H7 (cell line): ENCODE measurements at places on chromosomes 6 and 20. TPM values are rescaled to one million over a fixed set of nuclear protein-coding genes. Genes with fewer than 3 reads are reported as not detected.

Gene CTAGE9
- total RNA-seq: not detected in 2 replicates

Gene CRNKL1
- 17.1 and 23.0 TPM in 2 replicates for total RNA-seq

Gene EFCAB8
- 0.17 and 0.44 TPM in 2 replicates for total RNA-seq

Gene MOG
- 1.4 and 2.0 TPM in 2 replicates for total RNA-seq

Gene DYNLT2
- total RNA-seq: 1.3 and 1.7 TPM in 2 replicates

Gene EGFL8
- total RNA-seq: 4.3 and 5.9 TPM in 2 replicates

Gene PLN
- not detected in 2 replicates for total RNA-seq

Gene GRM4
- total RNA-seq: 23.9 and 35.3 TPM in 2 replicates

Gene EMILIN3
- total RNA-seq: 6.2 and 7.9 TPM in 2 replicates

Gene UBE2C
- total RNA-seq: 265 and 278 TPM in 2 replicates

Gene TRIM15
- total RNA-seq: 0.55 TPM in 1 of 2 replicates, not detected in the other

DNA sequence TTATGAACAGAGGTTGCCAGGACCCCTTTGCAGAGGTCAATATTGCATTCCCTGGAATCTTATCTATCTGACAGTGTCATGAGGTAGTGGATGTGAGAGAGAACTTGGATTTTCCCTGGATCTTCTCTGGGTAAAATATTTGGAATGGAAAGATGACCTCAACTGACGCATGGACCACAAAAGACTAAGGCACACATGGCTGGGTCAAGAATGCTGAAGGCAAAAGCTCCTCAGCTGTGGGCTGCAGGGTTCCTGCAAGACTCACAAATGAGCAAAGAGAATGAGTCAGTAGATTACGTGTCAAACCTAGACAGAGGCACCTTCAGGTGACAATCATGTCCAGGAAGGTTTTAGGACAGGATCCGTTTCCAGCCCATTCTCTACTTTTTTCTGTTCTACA lies 484.0 kb downstream of the C6orf118 start:
- DNase-seq: no peak

- no peak for DNase-seq
Observed at GRCh38 chr6:12636336-12636735, 80.2 kb upstream of the PHACTR1 start.

- DNase-seq: no peak
Observed at GRCh38 chr6:86459978-86460377, 477.4 kb upstream of the HTR1E start.

GRCh38 chr6:142714951-142715785 lies 229.8 kb downstream of the HIVEP2 start:
- no peak for DNase-seq

- peak; percentile 86 for DNase-seq
Observed at GRCh38 chr20:2799688-2800520, 523 bp downstream of the CPXM1 start.

- DNase-seq: no peak
Observed at GRCh38 chr6:162906479-162906878, 178.7 kb downstream of the PACRG start.

- DNase-seq: no peak
Observed at GRCh38 chr6:104579310-104579863, 280.3 kb downstream of the HACE1 start.

GRCh38 chr6:36216559-36216958 lies 20.0 kb downstream of the BRPF3 start:
- DNase-seq: no peak

DNA sequence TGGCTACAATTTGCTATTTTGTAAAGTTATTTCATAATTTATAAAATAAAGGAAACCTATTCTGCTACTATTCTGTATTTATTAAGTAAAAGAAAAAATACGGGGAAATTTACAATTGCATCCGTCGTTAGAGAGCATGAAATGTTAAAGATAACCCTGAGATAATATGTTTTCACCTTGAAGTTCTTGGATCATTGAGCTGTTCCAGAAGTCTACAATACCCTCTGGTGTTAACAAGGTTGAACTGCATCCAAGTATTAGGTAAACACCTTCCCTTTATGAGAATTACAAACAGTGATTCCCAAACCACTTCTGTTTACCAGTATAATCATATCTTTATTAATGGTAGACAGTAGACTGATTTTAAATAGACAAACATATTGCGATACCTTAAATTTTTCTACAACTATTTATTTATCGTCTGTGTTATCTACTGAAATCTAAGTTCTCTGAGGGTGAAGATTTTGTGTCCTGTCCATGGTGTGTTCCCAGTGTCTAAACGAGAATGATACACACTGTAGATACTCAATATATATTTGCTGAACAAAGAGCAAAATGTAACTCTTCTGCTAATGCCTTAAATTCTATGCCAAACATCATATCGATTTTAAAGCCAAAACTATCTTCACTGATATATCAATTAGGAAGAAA lies 28.2 kb downstream of the TBC1D32 start:
- DNase-seq: no peak

- DNase-seq: no peak
Observed at GRCh38 chr20:6295127-6295866, 172.5 kb upstream of the FERMT1 start.

- DNase-seq: no peak
Observed at GRCh38 chr6:105501246-105501645, 98.4 kb upstream of the PREP start.

DNA sequence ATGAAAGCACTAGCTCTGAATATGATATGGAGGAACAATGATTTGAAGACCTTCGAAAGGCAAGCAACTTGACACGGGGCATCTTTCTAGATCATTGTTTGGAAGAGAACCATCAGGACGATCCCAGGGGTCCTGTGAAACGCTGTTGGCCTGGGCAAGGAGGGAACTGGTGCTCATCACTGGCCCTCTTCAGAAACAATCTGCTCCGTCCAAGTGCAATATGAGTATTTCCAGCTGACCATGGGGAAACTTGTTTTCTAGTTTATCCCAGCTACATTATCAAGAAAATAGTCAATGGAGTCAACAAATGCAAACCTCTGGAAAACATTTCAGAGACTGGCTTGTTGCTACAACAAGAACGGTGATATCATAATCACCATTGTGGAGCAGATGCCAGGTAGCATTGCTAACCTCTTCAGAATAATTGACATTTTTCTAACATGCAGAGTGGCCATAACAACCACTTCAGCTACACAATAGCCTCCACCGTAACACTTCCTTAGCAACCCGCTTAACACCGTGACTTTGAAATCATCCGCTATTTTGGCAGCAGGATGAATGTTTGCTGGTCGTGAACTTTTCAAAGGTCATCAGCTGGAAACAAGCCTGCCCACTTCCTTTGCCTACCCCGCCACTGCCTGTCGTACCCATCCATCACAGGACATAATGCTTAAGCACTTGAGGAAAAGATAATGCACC lies 112.0 kb upstream of the PDE10A start:
- DNase-seq: no peak

- DNase-seq: no peak
Observed at GRCh38 chr20:10501402-10501801, 66.3 kb downstream of the SLX4IP start.

DNA sequence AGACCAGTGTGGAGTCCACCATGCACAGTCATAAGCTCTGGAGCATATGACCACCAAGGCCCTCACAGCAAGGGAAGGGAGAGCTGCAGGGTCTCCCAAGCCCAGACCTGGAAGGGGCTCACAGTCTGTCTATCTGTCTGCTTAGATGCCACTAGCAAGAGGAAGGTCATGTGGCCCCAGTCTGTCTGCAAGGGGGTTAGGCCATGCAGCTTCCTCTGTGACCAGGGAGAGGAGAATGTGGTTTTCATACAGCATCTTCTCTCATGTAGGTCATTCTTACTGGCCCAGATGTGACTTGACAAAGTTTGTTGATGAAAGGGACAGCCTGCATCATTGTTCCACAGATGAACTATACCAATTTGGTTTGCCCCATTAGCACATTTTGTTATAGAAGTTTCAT lies 260.8 kb downstream of the FARS2 start:
- DNase-seq: no peak

DNA sequence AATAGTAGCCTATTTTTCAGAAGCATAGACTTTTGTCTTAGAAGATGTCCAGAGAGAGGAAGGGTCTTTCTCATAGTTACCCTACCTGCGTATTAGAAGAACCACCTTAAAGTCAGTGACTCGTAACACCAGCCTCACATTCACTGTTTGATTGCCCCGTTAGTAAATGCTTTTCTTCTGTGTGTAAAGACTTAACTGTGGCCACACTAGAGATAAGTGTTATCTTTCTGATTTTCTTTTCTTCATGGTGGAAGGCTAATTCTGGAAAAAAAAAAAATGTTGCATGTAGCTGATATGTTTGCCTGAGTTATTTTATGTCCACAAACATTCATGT lies 83.9 kb downstream of the SAMD3 start:
- DNase-seq: no peak

DNA sequence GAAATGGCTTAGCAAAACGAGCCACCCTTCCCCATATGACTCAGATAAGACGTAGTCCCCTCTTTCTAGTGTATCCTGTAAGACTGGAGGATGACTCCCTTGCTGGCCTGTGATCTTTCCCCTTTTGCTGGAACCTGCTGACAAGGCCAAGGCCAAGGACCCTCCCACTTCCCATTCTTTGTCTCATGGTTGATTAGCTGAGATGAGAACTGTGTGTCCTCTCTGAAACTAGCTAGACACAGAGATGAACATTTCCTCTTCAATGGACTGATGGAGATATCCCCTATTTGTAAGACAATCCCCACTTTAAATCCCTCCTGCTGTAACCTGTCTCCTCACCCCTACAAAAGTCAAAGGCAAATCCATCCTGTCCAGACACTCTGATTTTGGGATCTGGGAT lies 33.4 kb upstream of the SCRT2 start:
- DNase-seq: no peak

DNA sequence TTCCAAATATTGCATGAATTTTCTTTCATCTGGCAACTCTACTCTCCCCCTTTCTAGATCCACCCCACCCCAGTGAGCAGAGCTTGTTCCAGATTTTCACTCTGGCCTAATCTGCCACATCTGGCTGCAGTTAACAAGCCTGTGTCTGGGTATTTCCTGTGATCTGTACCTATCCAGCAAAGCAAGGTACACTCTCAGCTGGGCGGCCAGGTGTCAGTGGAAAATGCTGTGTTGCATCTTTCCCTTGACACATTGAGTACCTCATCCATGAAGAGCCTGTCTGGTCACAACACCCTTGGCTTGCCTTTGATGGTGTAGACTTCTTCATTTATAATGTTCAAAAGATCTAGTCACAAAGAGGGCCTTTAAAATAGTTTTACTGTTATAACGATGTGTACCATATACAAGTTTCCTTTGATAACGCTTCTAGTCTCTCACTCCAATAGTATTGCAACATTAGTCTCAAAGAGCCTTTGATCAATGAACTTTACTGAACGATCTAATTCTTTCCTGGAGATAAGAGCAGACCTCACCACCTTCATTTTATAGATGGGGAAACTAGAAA lies 6.0 kb upstream of the RNF182 start:
- DNase-seq: no peak

- DNase-seq: no peak
Observed at GRCh38 chr6:131013495-131013894, 49.5 kb downstream of the EPB41L2 start.

DNA sequence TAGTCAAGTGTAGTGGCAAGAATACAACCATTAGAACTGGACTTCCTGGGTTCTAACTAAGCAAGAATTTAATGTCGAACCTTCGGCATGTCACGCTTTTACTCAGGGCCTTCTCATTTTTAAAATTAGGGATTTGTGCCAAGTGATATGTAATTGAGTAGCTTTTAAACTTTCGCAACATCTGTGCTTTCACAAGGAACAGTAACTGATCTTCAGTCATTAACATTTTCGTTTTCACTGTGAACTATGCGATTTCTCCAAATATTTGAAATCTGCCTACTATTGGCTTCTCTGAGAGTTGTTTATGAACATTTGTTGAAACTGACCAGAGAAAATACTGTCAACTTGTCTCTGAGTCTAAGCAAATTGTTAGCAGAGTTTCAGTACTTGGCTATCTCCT lies 27.6 kb downstream of the GRM1 start:
- no peak for DNase-seq
